ENCODE measurements at places on chromosomes 4 and X.

DNA sequence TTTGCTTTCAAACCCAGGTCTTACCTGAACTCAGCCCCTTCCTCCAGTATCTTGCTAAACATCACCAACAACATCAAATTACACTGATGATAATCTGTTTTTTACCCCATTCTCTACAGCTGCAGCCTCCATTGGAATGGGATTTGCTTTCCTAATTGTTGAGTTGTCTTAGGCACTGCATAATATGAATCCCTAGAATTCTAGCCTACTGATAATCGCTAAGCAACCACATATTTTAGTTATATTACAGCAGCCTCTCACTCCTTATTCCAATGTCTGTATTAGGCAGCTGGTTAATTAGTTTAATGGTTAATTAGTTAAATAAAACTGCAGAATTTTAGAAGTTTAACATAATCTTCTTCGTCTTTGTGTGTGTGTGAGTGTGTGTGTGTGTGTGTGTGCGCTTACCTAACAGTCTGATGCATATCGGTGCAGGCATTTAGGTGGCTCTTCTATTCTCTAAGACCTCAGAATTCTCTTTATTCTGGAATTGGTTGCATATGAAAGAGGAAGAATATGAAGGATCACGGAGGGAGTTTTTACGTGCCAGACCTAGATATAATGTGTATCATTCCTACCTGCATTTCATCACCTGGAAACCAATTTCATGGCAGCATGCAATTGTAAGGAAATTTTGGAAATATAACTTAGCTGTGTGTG lies 5.3 kb upstream of the COMMD8 start:
- no peak for DNase-seq

DNA sequence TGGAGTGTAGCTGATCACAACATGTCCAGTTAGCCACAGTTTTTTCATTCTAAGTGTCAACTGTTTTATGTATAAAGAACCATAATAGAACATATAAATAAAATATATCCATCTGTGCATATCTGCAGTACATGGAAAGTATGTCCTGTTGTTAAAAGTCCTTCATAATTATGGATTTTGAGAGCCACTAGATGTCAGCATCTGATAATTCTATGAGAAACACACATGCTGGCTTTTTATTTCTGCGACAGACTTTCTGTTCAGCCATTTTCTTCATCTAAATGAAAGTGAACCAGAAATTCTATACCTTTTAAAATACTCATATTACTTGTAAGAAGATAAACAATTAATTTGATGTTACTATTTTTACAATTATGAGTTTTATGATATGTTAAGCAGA lies 251.5 kb downstream of the GPM6A start:
- DNase-seq: no peak

DNA sequence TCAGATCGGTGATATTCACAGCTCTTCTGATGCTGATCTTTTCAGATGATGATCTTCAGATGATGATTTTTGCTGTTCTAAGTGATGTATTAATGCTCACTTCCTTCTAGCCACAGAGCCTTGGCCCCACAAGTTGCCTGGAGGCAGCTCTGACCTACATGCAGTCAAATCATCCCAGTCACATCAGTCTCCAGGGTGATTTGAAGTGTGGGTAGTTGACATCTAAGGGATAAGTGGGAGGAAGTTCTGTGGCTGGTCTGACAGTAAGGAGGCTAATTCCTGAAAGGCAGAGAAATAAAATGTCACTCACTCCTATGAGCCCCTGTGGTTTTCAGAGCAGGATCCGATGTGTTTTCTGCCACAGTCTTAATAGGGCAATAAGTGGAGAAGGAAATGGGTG lies 79.8 kb upstream of the RPL34 start:
- no peak for DNase-seq

GRCh38 chrX:46758163-46758955 lies 559 bp downstream of the SLC9A7 start:
- DNase-seq: peak; percentile 40

GRCh38 chr4:127776620-127777019 lies 5.5 kb upstream of the HSPA4L start:
- DNase-seq: no peak

GRCh38 chrX:134533952-134534351 lies 74.0 kb downstream of the HPRT1 start:
- DNase-seq: no peak

DNA sequence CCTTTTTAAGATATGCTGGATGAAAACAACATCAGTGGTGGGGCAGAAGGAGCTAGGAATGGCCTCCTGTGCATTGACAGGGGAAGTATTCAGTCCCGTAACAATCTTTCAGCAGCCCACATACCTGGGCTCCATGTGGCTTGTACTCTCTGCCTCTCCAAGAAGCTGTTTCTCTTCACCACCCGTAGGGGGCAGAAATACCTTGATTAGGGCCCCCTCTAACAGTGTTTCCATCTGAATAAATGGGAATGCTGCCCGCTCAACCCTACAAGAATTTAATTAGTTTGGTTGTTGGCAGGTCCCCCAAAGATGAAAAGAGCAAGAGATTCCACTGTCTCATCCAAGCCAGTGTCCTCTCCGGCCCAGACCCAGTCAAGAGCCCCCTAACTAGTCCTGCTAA lies 155.2 kb downstream of the SMIM20 start:
- DNase-seq: no peak

GRCh38 chr4:71338846-71339593 lies at the start of gene SLC4A4:
SLC4A4 (plus strand) TSS chr4:71339020.
- no peak for DNase-seq

DNA sequence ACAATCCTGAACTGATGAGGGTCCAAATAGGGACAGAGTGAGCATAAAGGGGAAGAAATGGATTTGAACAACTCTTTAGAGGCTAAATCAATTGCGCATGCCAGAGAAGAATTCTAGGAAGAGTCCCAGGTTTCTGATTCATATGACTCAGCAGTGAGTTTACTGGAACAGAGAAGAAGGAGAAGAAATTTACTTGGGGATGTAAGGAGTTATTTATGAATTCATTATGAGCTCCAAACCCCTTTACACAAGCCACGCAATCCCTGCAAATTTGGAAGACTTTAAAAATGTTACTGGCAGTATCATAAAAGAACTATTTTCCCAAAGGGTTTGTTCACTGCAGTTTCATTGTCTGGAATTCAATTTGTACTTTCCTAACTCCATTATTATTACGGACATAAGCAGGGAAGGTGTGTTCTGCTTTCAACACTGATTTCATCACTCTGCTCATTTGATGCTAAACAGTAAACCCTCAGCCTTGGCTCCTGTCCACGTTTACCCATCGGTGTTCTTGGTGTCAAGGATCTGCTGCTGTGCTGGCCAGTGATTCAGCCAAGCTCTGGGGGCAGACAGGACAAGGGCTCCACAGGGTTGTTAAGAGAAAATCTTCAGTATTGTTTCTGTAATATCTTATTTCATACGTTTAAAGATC lies 273.7 kb downstream of the HNRNPD start:
- no peak for DNase-seq

- no peak for DNase-seq
These were observed 67.0 kb downstream of the HPF1 start for GRCh38 chr4:169690787-169691186.

- DNase-seq: no peak
These were observed 96.4 kb downstream of the ANXA10 start for GRCh38 chr4:168188754-168189153.

GRCh38 chr4:84058201-84058600 lies 440.9 kb downstream of the NKX6-1 start:
- DNase-seq: no peak

DNA sequence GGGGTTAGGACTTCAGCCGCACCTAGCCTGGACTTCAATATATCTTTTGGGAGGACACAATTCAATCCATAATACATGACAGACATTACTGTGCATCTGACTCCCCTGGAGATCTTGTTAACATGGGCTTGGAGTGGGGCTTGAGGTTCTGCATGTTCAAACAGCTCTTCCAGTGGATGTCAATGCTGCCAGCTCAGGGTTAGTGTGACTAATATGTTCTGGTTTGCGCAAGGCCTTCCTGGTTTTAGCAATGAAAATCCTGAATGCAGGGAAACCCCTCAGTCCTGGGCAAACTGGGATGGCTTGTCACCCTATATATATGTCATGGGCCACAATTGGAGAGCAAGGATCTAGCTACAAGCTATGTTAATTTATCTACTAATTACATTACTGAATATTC lies 2.7 kb upstream of the TSPAN7 start:
- DNase-seq: no peak

- no peak for DNase-seq
These were observed 151.5 kb downstream of the PTTG2 start for GRCh38 chr4:38111717-38112116.

GRCh38 chrX:44462850-44463249 lies 79.8 kb downstream of the FUNDC1 start:
- no peak for DNase-seq

DNA sequence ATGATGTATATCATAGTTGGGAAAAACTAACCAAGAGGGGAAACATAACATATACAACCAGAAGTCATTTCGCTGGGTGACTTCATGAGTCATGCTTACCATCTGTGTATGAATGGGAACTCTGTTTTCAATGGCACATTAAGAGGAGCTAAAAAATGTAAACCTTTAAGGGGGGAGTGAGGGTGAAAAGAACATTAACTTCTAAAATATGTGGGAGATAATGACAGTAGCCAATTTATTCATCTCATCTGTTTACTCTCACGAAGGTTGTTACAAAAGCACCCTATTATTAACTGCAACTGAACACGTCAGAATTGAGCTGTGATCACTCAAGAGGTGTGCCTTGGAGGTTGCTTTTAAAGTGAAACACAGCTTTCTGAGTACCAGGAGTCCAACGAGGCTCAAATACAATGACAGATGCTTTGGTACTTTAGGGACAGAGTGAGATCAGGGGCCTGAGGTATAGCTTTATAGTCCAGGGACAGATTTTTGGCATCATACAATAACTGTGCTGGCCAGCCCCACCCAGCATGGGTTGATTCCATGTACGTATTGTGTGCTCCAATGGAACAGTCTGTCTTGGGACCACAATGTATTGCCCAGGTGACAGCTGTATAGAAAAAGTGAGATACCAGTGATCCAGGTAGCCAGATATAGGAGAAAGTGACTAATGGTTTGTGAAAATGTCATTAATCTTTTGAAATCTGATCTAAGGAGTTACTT lies 107.3 kb downstream of the AMMECR1 start:
- no peak for DNase-seq

All from stimulated activated CD4-positive, alpha-beta T cell treated with anti-CD3 and anti-CD28 coated beads, Interleukin-2, amount 100 ng/mL, for 24 hours (primary cell).